ENCODE measurements at places on chromosomes 4 and X.

- no peak for DNase-seq
Measured at GRCh38 chr4:118322831-118323502, 29.8 kb downstream of the PRSS12 start.

- DNase-seq = no peak
Measured at GRCh38 chr4:73343432-73343831, 60.7 kb upstream of the ALB start.

GRCh38 chr4:8201321-8201781 lies 2.3 kb downstream of the SH3TC1 start:
- DNase-seq = no peak

GRCh38 chr4:151097759-151098158 lies 1.7 kb upstream of the RPS3A start:
- no peak for DNase-seq

- no peak for DNase-seq
Measured at GRCh38 chr4:109266891-109267290, 35.6 kb downstream of the COL25A1 start.

DNA sequence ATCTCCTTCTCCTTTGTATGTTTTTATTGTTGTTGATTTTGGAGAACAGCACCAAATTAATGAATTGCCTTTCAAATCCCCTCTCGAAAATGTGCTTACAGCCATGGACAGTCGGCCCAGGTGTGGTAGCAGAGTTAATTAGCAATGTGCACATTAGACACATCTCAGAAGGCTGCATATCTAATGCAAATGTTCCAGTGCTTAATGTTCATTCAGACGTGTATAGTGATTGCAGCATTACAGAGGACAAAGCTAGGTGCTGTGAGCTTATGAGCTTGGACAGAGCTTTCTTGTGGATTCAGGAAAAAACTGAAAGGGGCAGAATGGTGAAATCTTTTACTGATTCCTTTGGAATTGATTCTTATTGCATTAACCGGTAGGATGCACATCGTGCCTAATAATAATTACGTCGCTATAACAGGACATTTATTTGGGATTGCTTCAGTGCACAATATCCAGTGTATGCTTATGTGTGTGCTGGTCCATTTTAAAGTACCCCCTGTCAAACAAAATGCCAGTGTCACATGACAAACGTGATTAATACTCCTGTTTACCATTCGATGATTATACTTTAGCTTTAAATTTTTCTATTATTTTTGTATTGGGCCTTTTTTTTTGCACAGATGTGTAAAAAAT lies 552.9 kb upstream of the EPHA5 start:
- no peak for DNase-seq

- DNase-seq = no peak
Measured at GRCh38 chr4:2076908-2077536, 17.9 kb downstream of the NAT8L start.

GRCh38 chrX:137945470-137945869 lies 379.5 kb downstream of the ZIC3 start:
- no peak for DNase-seq

GRCh38 chr4:98850937-98851336 lies 78.0 kb downstream of the EIF4E start:
- no peak for DNase-seq

- DNase-seq = no peak
Measured at GRCh38 chrX:125236955-125237354, 82.7 kb upstream of the TEX13C start.

DNA sequence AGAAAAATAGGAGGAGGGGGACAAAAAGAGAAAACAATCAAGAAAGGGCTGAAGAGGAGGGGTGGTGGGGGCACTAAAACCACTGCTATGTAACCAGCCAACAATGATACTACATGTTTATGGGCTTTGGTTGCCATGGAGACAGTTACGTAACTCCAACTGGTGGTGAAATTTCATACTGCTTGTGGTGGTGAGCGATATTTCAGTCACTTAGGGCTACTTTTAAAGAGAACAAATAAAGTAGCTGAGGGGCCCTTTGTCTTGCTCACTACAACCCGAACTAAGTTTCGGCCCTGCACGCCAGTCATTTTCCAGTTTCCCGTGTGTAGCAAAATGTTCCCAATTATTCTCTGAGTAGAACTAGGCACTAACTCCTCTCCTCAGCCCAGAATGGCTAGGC lies 275.2 kb upstream of the EDA2R start:
- no peak for DNase-seq

DNA sequence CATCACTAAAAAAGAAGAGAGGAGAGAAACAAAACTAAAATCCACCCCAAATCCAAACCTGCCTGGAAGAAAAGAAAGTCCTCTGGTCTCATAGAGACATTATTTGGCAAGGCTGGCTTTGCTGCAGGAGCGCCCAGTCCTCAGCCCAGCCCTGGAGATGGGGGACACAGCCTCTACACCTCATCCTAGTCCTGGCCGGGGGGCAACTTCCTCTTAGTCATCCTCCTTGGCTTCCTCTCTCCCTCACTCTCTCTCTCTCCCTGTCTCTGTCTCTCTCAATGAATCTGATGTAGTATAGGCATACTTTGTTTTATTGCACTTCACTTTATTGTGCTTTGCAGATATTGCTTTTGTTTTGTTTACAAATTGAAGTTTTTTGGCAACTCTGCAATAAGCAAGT lies 55.8 kb upstream of the MAGEB10 start:
- no peak for DNase-seq

DNA sequence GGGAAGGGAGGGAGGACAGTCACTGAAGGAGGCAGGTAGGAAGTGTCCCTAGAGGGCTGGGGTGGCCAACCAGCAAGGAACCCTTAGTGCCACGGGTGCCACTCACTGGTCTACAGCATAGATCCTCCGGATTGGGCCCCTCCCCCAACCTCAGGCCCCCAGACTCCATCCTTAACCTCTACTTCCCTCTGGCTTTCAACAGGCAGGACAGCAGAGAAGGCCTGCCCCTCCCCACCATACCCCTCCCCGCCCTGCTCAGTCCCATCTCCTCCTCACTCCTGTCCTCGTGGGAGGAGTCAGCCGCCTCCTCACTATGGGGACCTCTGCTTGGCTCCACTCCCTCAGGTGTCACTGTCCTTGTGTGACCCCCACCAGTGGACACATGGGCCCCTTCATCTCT lies 77.7 kb upstream of the PSAPL1 start:
- DNase-seq = no peak

- no peak for DNase-seq
Measured at GRCh38 chr4:124409044-124409443, 303.5 kb downstream of the ANKRD50 start.

DNA sequence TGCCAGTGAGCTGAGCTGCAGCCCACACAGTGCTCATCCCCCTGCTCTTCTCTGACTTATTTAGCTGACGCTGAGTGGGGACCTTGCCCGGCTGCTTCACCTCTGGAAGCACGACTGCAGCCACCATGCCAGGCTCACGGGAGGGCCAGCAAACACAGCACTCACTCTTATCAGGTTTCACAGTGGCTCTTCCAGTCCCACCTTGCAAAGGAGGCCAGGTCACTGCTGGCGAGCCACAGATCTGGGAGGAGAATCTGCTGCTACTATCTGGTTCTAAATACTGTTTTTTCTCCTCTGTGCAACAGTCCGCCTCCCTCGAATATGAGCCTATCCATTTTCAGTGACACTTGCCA lies 6.7 kb upstream of the SPON2 start:
- no peak for DNase-seq

DNA sequence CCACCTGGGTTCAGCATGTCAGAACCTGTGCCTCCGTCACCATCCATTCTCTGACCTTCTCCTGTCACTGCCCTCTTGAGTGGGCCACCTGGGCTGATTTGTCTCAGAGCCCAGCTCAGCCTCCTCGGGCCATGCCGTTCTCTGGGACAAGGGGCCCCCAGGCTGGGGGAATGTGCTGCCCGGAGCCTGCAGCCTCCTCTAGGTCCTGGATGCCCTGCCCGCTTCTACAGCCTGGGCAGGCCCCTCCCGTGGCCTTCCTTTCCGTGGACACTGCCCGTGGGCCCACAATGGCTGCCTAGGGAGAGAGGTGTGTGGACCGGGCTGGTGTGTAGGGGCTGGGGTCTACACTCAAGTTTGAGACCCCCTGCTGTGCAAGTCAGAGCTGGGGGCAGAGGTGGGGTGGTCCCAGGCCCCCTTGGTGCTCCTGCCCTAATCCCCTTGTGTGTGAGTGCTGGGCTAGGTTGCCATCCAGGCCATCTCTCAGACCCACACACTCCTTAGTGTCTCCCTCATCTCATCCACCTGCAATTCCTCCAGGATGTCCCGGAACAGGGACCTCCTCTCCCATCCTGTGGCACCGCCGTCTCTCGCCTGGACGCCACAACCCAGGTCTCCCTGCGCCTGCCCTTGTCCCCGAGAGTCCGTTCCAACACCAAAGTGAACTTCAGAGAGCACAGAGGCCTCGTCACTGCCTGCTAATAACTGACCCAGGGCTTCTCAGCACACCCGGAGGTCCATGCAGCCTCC lies 12.4 kb downstream of the PSAPL1 start:
- no peak for DNase-seq

DNA sequence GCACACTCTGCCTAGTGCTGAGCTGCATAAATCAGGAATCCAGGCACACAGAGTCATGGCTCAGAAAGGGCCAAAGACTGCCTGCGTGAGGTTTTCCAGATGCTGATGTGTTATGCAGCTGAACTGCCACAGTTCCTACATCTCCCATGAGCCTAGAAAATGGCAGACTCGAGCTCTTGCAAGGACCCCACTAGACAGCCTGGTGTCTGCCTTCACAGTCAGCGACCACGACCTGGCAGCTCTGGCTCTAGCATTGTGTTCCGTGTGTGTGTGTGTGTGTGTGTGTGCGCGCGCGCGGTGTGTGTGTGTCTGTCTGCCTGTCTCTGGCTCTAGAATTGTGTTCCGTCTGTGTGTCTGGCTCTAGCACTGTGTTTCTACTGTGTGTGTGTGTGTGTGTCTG lies 203.6 kb upstream of the AGTR2 start:
- no peak for DNase-seq

GRCh38 chrX:65406532-65406931 lies 128.1 kb downstream of the LAS1L start:
- DNase-seq = no peak

GRCh38 chrX:3526071-3526470 lies 179.6 kb upstream of the MXRA5 start:
- no peak for DNase-seq

- DNase-seq = no peak
Measured at GRCh38 chr4:123812066-123812390, 415.4 kb downstream of the SPRY1 start.

DNA sequence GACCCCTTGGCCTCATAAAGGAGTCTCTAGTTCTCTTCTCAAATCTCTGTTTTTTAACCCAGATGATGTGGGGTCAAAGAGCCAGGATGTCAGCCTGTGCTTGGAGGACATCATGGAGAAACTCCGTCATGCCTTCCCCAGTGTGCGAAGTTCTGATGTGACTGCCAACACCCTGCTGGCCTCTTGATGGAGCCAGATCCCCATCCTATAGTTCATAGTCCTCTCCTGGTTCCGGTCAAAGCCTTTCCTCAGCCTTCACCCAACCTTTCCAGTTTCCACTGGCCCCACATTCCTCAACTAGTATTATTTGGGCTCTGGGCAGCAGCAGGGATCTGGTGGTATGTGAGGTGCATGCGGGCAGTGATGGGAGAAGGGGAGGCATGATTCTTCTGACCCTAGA lies 30.7 kb downstream of the TAF7L start:
- no peak for DNase-seq

DNA sequence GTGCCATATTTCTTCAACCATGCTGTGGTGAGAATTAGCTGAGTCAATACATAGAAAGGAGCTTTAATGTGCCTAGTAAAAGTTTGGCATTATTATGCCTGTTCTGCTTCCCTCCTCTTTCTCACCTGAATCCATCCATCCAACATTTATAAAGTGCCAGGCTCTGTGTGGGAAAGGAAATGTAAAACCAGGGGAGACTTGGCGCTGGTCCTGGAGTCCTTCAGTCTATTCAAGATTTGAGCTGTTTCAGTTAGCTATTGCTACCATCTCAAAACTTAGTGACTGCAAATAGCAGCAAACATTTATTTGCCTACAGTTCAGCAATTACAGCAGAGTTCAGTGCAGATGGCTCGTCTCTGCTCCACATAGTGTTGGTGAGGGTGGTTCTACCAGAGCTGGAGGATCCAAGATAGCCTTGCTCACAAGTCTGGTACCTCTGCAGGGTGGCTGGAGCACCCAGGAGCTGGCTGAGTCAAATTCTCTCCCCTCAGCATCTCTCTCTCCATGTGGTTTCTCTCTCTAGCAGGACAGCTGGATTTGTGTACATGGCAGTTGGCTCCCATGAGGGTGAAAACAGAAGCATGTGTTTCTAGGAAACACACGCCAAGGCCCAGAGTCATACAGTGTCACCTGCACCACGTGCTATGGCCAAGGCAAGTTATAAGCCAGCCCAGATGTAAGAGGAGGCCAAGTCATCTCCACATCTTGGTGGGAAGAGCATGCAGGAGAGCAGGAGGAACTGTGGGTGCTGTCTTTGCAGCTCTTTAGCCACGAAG lies 77.3 kb downstream of the FHDC1 start:
- no peak for DNase-seq

DNA sequence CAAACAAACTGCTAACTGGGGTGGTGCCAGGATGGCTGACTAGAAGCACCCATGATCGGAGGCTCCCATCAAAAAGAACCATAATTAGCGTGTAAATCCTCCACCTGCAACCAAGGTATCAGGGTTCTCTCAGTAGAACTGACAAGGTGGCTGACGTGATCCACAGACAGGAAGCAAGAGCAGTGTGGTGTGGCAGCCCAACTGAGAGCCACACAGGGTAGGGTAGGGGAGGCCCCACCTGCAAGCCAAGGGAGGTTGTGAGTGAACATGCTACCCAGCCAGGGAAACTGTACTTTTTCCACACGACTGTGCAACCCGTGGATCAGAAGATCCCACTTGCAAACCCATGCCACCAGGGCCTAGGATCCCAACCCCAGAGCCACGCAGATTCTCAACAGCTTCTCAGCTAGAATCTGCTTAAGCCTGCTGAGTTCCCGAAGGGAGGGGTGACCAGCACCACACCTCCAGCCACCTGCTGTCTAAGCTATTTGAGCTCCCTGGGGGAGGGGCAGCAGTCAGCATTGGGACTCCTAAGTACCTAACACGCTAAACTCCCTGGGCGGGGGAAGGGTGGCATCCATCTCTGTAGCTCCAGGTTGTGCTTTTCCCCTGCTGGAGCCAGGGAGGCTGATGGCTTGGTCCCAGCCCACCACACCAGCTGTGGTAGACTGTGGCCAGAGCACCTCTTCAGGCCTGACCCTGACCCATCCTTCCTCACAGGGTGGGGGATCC lies 425.1 kb downstream of the GPM6A start:
- no peak for DNase-seq

DNA sequence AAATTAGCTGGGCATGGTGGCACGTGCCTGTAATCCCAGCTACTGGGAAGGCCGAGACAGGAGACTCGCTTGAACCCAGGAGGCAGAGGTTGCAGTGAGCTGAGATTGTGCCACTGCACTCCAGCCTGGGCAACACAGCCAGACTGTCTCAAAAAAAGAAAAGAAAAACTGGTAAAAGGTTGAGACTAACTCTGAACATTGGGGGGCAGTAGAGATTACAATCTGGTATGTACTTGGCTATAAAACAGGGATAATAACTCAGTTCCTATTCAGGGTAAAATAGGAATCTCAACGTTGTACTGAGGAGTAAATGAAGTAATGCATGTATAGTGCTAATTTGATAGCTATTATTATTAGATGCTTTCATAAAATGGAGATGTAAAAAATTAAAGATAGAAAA lies 12.5 kb upstream of the KLF8 start:
- no peak for DNase-seq

GRCh38 chrX:137031517-137032340 lies 2.1 kb downstream of the GPR101 start:
- DNase-seq = no peak

GRCh38 chr4:37365888-37366287 lies 121.3 kb downstream of the NWD2 start:
- DNase-seq = no peak

GRCh38 chrX:86369847-86370630 lies 221.8 kb downstream of the DACH2 start:
- DNase-seq = no peak
